ENCODE measurements at places on chromosomes 3 and 15. TPM values are rescaled to one million over a fixed set of nuclear protein-coding genes. Genes with fewer than 3 reads are reported as not detected.

DNA sequence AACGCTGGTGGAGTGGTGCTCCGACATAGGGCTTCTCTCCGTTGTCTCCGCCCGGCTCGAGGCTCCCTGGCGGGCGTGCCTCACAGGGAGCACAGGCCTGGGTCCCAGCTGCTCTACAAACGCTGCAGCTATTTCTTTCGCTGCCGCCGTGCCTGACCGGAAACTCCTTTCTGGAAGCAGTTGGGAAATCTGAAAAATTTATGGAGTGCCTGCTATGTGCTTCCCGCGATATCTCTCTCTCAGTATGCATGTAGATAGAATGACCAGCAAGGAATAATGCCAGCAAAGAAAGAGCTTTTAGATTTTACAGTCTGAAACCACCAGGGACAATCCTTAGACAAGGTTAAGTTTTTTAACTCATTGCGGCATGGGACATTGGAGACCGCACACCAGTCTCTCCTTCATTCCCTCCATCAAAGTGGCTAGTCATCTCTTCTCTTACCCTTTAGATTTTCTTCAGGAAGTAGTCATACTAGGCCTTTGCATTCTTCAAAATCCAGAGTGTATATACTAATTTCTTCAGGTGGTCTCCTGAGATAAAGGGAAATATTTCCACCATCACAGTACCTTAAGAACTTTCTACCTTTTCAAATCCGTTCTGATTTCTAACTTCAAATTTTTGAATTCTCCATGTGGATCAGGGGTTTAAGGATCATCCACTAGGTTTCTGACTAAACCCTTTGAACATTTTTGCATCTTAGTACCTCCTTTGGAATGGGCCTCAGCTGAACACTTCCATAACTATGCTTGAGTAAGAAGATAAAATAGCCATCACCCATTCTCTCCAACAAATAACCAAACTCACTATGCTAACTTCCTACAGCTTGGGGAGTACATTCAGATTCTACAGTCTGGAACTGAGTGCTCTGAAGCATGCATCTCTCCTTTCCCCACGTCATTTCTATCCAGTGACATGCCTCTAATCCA, 1.1 kb upstream of the NPHP3 start:
- DNase-seq: no peak

GRCh38 chr15:101054116-101054515, 135.0 kb downstream of the LRRK1 start:
- no peak for DNase-seq

DNA sequence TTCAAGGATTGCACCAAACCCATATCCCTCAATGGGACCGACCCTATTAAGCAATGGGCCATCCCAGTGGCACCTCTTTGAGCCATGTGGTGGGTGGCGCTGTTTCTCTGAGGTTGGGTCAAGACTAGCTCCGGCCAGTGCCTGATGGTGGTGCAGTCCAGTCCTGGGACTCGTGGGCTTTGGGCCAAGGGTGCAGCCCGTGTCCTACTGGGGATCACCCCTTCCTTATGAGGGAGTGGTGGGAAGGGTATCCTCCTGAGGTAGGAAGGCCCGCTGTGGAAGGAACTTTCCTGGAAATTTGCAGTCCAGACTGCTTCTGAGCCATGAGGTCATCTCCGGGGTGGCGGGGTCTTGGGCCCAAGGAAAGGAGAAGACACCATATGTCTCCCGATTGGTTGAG, 231.6 kb downstream of the SNRPN start:
- no peak for DNase-seq

- no peak for DNase-seq
Measured at GRCh38 chr3:54575618-54575960, 352.3 kb downstream of the LRTM1 start.

GRCh38 chr15:60077581-60078359, 73.7 kb downstream of the FOXB1 start:
- peak; percentile 54 for DNase-seq

- DNase-seq: no peak
Measured at GRCh38 chr3:156654834-156655233, 19.6 kb upstream of the TIPARP start.

GRCh38 chr15:29822684-29823459, 604 bp upstream of the TJP1 start:
- DNase-seq: no peak

- no peak for DNase-seq
Measured at GRCh38 chr3:22977650-22978289, 225.4 kb upstream of the UBE2E2 start.

DNA sequence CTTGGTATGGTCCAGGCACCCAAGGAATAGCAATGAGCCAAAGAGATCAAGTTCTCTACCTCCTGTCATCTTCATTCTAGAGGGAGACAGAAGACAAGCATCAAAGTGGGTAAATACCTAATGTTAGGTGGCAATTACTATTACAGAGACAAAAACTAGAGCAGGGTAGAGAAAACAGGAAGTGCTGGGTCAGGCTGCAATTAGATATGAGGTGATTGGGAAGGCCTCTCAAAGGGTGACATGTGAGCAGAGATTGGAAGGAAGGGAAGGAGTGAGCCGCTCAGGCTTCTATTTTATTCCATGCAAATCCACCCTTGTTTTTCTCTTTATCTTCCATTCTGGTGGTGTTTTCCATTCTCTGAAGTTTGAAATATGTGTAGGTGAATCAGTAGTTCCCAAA, 37.4 kb downstream of the EBLN2 start:
- no peak for DNase-seq

The DISP2 gene
- total RNA-seq: 0.50 TPM
